ENCODE measurements at places on chromosomes 4 and X.

DNA sequence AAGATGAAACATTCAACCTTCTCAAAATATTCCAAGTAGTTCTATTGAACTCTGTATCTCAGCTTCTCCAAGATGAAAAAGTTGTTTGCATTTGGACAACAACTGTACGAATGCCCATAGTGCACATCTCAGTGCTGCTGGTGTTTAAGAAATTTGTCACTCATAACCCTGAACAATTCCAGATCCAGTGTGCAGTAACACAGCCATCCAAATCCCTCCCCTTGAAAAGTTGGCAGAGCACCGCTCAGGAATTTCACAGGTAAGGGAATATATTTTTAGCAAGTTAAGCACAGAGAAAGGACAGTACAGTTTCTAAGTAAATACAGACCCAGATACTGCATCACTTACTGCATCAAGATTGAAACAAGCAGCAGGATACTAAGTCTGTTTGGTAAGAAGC is 104.7 kb downstream of the CNOT6L start:
- no peak for DNase-seq

GRCh38 chr4:41590591-41590990 is 52.6 kb downstream of the LIMCH1 start:
- DNase-seq: no peak

DNA sequence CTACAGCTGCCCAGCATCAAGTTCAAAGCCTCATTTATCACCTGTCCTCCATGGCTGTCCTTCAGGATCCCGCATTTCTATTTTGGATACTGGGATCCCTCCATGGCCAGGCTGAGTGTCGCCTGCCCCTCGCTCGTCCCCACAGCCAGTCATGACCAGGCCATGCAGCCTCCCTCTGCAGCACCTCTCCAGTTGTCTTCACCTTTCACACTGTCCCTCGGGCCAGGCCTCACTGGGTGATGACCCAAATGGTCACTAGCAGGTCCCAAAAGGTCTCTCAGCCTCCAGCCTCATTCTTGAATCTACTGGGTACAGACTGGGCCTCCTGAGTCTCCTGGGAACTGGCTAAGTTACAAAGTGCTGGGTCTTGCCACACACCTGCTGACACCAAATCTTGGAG is 48.7 kb upstream of the HELT start:
- no peak for DNase-seq

- DNase-seq: no peak
Measured at GRCh38 chr4:48470570-48470969, 12.6 kb upstream of the SLC10A4 start.

GRCh38 chr4:42482516-42483327 is 85.4 kb downstream of the SHISA3 start:
- DNase-seq: no peak

Measured in activated T-cell treated with anti-CD3 and anti-CD28 coated beads, Interleukin-2, amount 50 U/mL, for 48 hours (primary cell).